ENCODE measurements at places on chromosomes 3 and 15.
A peak's percentile ranks its signal among the peaks of the same experiment; 100 is the strongest.

GRCh38 chr3:11944052-11944673, 60.0 kb upstream of the SYN2 start:
- peak; percentile 66 for DNase-seq

DNA sequence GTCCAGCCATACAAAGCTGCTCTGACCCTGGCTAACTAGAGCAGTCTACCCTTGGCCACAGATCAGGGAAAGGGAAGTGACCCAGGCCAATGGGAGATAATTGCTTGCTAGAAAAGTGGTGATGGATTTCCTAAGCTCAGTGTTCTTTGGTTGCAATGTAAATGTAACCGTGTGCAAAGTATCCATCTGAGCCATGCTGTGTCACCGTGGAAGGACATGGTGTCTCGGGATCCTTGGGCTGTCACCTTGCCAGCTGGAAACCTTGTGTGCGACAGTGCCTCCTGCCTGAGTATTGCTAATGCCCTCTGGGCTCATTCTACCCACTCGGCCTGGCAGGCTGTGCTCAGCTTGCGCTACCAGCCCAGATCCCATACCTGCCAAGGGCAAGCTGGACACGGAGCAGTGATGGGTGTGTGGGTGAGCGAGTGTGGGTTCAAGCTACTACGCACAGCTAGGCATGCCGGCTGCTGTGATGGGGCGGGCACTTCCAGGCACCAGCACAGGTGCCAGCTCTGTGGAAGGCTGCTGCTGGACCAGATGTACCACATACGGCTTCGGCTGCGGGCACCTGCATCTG, 10.7 kb upstream of the SIAH2 start:
- no peak for DNase-seq

- no peak for DNase-seq
Measured at GRCh38 chr3:49495023-49495422, 25.0 kb downstream of the DAG1 start.

DNA sequence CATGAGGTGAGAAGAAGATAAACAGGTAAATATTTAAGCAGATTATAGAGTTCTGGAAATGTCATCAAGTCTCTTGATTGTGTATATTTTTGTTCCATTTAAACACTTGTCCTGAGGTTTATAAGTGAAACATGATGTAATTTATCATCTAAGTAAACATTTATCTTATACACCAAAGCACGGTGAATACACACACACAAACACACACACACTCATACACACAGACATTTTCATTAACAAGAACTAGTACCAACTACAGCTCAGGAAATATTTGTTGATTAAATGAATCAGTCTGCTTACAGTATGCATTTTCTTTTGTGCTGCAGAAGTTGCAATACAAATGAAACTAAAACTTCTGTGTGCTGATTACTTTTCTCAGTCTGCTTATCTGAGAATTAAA, 357.3 kb downstream of the ZBTB20 start:
- no peak for DNase-seq

DNA sequence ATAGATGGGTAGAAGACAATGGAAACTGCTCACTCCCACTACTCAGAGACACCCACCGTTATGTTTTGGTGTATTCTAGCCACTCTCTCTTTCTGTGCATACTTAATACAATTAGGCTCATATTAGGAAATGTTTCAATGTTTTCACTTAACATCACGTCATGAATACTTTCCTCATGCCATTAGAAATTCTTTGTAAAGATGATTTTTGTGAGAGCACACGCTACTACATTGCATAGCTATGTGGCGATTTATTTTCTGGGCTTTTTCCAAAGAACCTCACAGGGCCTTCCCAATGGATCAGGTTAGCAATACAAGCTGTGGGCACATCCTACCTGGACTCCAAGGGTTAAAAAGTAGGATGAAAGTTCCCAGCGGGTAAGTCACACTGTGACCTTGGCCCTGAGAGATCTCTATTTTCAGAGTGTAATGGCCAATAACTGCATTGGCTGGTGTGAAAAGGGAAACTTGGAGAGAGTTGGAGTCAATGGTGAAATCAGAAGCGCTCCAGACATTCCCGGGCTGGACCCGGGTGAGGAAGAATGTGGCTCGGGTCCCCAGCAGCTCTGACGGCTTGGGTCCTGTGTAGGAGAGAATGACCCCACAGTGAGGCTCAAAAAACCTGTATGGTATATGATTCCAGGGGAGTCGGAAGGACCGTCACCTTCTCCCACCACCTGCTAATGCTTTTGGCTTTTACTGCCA, 25.8 kb upstream of the TGM5 start:
- no peak for DNase-seq

GRCh38 chr3:42736081-42736480, 33.5 kb upstream of the HHATL start:
- no peak for DNase-seq

GRCh38 chr15:70523616-70524015, 239.7 kb downstream of the UACA start:
- no peak for DNase-seq

- DNase-seq, result peak; percentile 96
Measured at GRCh38 chr15:75693501-75694240, 19.0 kb downstream of the CSPG4 start.

All from WERI-Rb-1 (cell line).